ENCODE measurements at places on chromosomes 2 and 18.

DNA sequence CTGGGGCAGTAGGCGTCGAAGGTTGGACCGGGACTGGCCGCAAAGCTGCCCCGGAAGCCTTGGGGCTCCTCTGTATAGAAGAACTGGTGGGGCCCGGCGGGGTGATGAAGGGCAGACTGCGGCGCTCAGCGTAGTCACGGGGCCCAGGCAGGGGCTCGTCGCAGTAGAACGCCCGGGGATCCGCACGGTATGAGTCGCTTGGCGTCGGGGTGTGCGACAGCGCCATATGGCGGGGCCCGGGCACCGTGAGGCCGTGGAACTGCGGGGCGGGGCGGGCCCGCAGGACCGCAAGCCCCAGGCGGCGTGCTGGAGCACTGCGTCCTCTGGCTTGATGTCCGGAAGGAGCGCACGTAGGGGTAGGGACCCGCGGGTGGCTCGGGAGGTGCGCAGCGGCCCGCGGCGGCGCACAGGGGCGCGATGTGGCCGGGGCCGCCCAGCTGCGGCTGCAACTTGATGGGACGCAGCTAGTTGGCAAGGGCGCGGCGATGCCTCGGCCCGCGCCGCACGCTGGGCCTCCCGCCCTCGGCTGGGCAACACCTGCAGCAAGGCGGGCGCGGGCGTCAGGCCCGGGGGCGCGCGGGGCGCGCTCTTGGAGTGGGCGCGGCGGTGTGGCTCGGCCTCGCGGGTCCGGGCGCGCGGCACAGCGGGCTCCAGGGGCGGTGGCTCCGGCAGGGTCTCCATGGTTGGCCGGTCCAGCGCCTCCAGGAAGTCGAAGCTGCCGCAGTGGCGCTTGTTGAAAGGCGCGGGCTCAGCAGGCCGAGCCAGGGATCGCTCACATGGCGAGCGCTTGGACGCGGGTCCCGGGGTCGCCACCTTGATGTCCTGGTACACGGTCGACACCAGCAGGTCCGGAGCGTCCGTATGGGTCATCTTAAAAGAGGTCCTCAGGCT is 251.4 kb downstream of the ANKRD30B start:
- no peak for DNase-seq

- DNase-seq, result no peak
These were observed 296.4 kb downstream of the CYP26B1 start for GRCh38 chr2:71851094-71851750.

DNA sequence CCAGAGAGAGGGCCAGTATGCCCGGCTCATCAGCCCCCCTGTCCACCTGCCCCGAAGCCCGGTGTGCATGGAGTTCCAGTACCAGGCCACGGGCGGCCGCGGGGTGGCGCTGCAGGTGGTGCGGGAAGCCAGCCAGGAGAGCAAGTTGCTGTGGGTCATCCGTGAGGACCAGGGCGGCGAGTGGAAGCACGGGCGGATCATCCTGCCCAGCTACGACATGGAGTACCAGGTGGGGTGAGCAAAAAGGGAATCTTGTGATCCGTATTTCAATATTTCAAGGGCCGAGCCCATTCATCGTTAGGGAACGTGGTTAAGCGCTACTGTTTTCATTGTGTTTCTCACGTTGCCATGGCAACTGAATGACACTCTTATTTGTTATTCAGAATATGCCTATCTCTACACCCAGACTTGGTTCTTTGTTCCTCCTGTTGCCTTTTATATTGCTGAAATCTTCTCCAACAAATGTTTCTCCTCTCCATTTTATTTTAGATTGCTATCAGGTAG is 81.5 kb downstream of the NRP2 start:
- no peak for DNase-seq

DNA sequence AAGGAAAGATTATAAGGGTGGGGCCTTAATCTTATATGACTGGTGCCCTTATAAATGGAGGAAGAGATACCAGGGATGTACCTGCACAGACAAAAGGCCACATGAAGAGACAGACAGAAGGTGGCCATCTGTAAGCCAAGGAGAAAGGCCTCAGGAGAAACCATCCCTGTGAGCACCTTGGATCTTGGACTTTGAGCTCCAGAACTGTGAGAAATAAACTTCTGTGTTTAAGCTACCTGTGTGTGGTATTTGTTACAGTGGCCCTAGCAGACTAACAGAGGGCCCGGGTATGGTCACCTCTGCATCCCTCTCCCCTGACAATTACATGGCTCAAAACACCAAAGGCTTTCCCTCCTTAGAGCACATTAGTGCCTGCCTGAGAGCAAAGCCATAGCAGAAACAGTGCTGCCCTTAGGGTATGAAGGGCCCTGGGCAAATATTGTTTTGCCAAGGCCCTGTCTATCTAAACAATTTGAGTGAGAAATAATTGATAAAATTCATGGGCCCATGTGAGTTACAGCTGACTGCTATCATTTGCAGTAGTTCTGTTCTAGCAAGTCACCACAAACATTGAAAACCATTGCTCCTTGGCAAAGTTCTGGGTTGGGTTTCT is 109.3 kb upstream of the MYCN start:
- no peak for DNase-seq

DNA sequence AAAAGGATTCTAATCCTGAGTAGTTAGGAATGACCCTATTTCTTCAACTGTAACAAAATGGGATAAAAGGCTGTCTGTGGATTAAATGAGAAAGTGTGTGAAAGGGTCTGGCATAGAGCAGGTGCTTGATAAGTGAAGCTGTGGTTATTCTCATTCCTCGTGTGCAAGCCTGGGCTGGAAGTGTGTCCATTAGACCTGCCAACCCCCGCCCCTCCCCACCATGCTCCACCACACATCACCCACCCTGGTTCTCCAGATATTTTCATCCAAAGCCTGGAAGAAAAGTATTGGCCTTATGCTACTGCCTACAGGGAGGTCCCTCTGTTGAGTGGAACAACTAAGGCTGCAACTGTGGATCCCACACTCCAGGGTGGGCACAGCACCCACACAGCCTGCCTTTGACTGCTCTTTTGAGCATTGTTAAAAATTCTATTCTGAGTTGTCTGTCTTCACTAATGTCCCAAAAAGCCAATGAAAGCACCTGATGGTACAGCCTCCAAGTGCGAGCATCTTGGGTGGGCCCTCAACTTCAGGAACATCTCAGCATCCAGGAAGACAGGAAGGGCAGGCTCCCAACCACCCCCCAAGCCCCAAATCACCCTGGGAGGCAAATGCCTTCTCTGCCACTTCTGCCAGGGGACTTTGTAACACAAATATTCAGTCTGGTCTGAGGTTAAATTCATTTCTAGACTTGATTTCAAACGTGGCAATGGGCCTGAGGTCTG is 102.8 kb upstream of the PPP1CB start:
- DNase-seq, result no peak

DNA sequence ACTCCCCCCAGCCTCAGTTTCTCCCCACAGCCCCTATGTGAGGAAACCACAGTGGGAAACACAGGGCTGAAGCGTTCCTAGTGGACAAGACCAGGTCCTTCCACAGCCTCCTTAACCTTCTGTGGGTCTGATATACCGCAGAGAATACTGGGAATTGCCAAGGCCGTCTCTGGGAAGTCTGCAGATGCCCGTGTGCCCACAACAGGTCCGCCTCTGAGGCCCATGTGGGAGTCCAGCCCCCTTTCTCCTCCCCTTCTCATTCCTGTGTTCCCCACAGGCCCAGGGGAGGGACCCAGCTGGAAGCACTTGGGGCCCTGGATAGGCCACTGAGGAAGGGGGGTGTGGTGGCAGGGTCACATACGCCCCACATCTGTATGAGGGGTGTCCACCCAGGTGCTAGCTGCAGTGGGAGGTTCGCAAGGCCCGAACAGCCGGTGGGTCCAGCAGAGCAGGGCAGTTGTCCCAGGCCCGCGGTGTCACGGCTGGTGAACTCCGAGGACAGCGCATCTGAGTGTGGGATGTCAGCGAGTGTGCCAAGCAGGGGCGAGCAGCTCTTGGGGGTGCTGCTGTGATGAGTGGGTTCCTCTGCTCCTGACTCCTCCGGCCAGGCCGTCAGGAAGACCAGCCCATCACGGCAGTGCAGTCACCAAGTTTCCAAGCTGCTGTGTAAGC is 2.4 kb upstream of the KCNIP3 start:
- DNase-seq, result no peak

DNA sequence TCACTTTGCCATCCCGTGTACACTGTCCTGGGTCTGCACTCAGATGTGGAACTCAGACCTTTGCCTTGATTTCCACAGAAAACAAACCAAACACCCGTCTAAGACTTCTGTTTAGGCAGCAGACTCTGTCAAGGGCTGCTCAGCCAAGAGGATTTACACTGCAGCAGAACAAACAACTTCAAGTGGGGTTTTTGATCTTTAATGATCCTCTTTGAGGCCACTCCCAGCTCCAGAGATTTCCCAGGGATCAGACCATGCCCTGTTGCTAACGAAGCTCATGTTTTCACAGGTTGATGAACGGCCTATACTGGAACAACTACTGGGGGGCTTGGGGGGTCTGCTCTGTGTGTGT is 52.5 kb upstream of the LGALSL start:
- no peak for DNase-seq

DNA sequence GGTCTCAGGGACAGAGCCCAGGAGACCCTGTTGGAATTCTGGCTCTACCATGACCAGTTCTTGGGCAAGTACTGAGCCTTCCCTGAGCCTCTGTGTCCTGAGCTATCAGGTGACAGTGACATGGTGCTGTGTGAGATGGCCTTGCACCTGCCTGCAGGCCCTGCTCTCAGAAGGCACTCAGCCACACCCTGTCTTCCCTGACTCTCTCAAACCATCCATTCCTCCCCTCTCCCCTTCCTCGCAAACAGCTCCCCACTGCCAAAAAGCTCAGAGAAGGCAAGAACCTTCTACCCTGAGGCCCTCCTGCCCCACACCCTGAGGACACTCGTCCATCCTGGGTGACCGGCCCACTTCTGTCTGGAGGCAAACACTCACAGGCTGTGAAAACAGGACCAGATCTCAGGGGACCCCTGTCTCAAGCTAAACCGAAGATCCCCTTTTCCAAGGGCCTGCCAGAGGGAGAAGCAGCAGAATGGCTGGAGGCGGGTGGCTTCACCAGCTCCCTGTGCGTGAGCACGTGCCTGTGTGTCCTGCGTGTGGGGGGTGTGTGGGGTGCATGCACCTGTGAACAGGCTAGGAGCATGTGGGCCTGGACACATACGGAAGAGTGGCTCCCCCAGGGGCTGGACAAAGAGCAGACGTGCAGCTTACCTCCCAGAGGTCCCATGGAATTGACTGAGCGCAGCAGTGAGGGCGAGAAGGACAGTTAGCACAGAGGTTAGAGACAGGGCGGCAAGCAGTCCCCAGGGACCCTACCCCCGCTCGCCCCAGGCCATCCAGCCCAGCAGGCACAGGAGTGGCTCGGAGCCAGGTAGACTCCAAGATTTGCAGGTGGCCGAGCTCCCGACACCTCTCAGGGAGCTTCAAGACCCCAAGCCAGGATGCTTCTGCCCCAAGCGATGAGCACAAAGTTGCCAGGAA is 53.9 kb downstream of the BIN1 start:
- DNase-seq, result no peak

GRCh38 chr2:23445450-23445868 is 60.5 kb downstream of the KLHL29 start:
- DNase-seq, result no peak

DNA sequence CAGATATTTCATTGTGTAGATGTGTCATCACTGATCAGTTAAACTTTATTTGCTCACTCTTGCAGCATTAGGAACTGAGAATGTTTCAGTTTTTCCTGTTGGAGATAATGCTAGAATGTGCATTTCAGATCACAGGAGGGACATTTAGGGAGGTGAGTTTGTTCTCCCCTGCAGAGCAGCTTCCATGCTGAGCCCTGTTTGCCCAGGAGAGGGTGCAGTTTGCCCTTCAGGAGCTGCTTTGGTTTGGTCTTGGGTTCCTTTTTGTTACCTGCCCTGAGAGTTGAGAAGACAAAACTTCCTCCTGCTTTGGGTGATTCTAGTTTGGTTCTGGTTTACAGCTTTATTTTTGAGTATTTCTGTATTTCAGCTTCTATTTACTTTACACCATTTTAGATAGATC is 49.9 kb downstream of the DGKD start:
- peak; percentile 38 for DNase-seq

DNA sequence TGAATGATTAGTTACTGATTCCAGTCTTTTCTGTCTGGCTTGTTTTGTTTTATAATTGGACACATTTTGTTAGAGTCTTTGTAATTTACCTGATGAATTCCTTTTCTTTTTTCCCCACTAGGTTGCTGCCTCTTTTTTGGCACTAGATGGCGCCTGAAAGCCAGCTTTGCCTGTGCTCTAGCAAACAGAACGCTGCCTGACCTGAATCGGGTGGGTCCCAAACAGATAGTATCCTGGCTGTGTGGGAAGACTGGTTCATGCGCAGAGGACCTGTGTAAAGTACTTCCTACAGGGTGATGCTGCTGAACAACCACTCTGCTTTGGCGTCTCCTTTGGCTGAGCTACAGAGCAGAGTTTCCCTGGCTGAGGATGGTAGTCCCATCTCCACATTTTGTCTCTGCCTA is 288.2 kb downstream of the IKZF2 start:
- DNase-seq, result peak; percentile 3

DNA sequence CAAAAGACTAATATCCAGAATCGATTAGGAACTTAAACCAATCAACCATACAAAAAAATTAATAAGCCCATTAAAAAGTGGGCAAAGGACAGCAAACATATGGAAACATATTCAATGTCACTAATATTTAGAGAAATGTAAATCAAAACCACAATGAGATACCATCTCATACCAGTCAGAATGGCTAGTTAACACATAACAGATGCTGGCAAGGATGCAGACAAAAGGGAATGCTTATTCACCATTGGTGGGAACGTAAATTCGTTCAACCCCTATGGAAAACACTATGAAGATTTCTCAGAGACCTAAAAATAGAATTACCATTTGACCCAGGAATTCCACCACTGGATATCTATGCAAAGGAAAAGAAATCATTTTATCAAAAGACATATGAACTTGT is 468.2 kb upstream of the ST6GAL2 start:
- no peak for DNase-seq

DNA sequence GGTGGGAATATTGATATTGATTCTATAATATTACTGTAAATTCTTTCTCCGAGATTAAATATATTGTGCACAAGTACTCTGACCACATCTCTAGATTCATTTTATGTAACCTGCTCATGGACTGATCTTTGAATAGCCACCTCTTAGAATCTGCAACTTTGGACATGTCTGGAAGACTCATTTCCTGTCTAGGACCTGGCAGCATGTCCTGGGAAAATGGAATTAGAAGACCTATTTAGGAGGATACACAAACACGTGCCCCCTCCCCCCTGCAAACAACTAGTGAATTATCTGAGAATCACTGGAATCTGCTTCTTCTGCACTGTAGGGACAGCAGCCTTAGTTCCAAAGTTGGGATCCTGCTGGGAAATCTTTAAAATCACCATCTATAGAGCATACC is 94.1 kb downstream of the UBE2E3 start:
- no peak for DNase-seq

GRCh38 chr18:38115201-38115600 is 549.6 kb upstream of the CELF4 start:
- DNase-seq, result no peak

- DNase-seq, result no peak
These were observed 728.8 kb downstream of the CNTNAP5 start for GRCh38 chr2:124753842-124754241.
